ACHN (cell line): ENCODE measurements at places on chromosomes 3 and 15.

- DNase-seq: no peak
Measured at GRCh38 chr3:12235691-12236090, 53.2 kb upstream of the PPARG start.

DNA sequence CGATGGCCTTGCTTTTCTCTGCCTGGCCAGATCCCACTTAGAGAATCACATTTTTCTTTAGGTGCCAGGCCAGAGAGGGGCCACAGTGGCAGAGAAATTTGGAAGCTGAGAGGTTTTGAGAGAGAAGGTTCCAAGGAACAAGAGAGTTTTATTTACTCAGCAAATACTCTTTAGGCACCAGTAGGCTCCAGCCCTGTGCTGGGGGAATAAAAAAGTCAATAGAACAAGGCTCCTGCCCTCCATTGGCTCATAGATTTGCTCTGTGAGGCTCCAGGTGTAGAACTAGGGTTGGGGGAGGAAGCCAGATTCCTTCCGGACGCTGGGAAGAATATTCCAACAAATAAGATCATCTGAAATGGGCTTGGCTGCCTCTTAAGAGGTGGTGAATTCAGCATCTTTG, 59.9 kb downstream of the ST8SIA2 start:
- no peak for DNase-seq

GRCh38 chr3:115626006-115626409, 2.7 kb downstream of the GAP43 start:
- no peak for DNase-seq

GRCh38 chr3:168865022-168865551, 769.4 kb upstream of the GOLIM4 start:
- peak; percentile 37 for DNase-seq

DNA sequence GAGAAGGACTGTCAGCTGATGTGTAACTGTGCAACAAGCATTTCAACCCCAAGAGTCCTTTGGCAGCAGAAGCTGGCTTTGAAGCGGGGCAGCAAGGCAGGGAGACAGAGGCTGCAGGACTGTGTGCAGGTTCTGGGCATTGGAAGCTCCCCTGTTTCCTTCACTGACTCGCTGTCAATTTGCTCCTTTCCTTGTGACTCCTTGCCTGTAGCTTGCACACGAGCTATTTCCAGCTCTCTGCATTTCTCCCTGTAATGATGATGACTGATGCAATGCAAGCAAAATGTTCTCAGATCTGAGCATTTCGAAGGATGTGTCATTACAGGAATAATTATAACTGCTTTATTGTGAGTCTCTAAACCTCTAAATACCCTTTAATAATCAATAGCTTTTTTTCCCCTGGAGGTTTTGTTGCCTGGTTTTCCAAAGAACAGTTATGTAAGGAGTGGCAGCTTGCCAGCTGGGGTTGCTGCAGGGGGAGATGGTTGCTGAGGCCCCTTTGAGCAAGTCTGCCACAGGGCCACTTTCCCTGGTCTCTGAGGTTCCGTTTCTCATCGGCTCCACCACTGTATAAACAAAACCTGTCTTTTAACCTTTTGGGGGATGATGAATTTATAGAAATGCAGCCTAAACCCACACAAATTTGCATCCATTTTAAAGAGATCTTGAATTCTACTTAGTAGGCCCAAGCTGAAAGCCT, 2.8 kb downstream of the APOD start:
- no peak for DNase-seq

GRCh38 chr3:54235998-54236397, 113.6 kb downstream of the CACNA2D3 start:
- no peak for DNase-seq

GRCh38 chr3:64000453-64001055, 22.7 kb downstream of the PSMD6 start:
- DNase-seq: no peak

GRCh38 chr3:14988988-14989394, 41.6 kb downstream of the NR2C2 start:
- DNase-seq: no peak

DNA sequence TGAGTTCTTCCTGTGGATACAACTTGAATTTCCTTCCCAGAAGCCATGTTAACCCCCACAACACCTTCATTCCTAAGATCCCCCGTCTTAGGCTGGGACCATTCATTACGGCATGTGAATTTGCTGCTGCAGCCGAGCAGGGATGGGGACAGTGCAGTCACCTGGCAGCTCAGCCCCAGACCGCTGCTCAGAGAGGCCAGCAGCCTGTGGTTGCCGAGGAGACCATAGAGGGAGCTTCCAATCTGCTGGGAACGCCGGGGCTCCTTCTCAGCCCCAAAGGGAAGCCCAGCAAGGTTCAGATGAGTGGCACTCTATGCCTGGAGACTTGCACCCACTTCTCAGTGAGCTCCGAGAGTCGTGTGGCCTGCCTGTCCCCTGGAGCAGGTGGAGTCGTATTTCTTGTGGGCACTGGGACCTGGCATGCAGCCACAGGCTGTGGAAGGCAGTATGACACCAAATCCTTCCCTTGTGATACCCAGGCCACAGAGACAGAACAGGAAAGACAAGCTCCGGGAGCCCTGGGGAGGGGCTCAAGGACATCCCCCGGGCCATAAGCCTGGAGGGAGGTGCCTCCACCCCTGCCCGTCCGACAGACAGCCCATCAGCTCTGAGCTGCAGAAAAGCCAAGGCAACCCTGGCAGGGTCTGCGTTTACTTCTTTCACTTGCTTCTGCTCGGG, 167.3 kb downstream of the FAM43A start:
- no peak for DNase-seq

DNA sequence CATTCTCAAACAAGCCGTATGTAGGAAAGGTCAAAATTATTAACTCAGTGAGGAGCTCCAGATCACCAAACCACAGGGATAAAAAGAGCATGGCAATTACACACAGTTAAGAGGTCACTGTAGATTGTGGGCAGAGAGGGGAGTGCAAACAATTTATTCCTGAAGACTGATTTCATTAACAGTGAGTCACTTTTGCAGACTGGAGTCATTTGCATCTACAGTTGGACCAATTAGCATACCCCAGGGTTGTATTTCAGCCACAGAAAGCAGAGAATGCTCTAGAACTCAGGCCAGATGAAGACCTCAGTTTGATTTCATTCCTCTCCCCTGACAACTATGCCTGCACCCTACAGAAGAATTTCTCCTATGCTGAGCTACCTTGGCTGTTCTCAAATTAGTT, 40.1 kb downstream of the SETMAR start:
- no peak for DNase-seq

DNA sequence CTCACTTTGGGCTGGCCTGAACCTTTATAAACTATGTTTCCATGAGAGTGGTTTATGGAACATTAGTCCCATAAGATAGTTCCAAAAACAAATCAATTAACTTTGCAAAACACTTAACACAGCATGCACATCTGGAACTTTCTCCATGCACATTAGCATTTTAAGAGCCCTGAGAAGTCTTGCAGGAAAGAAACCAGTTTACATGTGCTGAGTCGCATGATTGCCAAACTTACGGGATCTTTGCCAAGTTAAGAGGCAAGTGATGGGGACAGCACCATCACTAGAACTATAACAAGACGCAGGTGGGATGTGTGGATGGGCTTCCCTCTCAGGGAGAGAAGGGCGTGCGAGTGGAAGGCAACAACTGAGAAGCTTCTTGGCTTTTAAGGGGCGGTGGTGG, 20.7 kb downstream of the ADAMTS9 start:
- DNase-seq: peak; percentile 28

- DNase-seq: peak; percentile 55
Measured at GRCh38 chr3:171646357-171647133, 163.7 kb downstream of the PLD1 start.

GRCh38 chr3:25520926-25521559, 93.0 kb downstream of the RARB start:
- DNase-seq: no peak
